ENCODE measurements at places on chromosomes 2 and 18.
A peak's percentile ranks its signal among the peaks of the same experiment; 100 is the strongest.

- no peak for DNase-seq
Measured at GRCh38 chr18:22337833-22338232, 79.9 kb downstream of the CTAGE1 start.

DNA sequence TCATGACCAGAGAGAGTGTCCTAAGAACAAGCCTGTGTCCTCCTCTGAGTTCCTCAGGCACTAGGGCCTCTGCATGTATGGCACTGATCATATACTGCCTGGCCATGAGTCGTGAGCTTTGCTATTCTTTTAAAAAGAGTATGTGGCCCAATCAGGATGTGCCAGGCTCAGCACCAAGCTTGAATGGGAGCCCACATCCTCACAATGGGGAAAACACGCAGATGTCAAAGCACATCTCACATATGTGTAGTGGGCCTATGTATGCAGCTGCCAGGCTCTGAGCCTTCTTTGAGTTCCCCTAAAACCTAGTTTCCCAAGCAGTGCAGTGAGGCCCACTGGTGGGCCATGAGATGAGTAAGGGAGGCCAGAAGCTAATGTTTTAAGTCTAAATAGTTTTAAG, 69.9 kb upstream of the SLC1A4 start:
- no peak for DNase-seq

DNA sequence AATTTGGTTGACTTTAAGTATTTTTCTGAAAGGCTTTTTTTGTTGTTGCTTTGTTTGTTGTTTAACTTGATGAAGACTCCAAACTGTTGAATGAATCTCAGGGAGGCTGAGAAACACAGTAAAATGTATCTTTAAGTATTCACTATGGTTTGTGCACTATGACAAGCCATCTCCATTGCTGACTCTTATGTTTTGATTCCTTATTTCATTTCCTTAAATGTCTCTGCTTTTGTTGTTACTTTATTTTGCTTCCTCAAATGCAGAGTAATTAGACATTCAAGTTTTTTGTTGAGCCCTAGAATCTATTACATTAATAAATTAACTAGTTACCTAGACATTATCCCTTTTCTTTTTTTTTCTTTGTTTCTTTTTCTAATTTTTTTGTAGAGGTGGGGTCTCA, 46.3 kb upstream of the SLC39A10 start:
- no peak for DNase-seq

DNA sequence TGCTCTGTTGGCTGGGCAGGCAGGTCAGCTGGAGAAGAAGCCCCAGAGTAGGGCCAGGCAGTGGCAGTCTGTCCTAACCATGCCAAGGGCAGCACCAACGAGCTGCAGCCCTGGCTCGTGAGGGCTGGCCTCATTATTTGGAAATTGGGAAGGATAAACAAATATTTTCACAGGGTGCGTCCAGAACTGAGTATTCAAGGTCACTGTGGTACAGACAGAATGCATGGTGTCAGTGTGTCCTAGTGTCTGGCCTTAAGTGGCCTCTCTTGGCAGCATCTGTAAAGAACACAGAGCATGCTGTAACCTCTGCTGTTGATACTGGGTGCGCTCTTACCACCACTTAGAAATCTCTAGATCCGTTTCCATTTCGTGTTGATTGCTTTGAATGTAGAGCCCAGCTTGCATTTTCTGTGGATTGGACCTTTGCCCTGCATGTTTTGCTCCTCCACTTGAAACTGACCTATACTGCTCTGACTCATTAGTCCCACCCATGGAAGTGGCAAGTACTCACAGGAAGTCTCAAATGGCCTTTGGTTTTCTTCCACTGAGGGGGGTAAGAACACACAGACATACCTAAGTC, 88.2 kb downstream of the GREB1L start:
- peak; percentile 70 for DNase-seq

- no peak for DNase-seq
Measured at GRCh38 chr2:239674981-239675825, 274.4 kb upstream of the HDAC4 start.

GRCh38 chr2:120345608-120346007, 328 bp upstream of the INHBB start:
- DNase-seq = no peak

- DNase-seq = no peak
Measured at GRCh38 chr2:32375228-32375892, 18.5 kb downstream of the BIRC6 start.

GRCh38 chr2:27737676-27738348, 33.7 kb upstream of the MRPL33 start:
- DNase-seq = peak; percentile 88

GRCh38 chr2:113124984-113125855, 2.2 kb upstream of the IL1RN start:
- no peak for DNase-seq

DNA sequence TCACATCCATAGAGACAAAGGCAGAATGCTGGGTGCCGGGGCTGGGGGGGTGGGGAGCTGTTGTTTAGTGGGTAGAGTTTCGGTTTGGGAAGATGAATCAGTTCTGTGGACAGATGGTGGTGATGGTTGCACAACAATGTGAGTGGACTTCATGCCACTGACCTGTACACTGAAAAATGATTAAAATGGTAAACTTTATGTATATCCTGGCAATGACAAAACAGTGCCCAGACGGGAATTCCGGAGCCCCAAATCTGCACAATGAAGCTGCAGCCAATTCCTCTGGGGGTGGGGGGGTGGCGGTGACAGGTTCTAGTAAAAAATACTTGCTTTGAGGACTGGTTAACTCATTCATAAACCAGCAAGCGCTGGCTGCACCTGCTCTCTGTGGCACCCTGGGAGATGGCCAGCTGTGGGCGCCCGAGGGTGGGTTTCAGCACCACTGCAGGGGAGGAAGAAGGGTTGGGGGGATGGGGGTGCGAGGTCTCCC, 81.8 kb upstream of the HPCAL1 start:
- peak; percentile 15 for DNase-seq

DNA sequence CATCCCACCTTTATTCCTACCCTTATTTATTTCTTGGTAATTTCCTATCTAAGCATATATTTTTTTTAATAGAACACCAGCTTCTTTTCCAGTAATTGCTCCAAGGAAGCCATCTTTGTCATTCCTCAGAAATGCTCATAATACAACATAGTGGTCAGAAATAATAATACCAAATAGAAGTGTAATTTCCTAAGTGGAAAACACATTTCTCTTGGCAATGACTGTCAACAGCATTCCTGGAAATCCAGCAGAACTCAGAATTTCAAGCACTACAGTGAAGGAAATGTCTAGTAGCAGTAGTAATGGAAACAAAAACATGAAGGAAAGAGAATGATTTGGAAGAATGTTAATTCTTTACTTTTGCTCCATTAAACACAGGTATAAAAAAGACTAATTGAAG, 56.6 kb downstream of the GDF7 start:
- no peak for DNase-seq
